K562 (cell line): ENCODE measurements at places on chromosomes 2 and 18. TPM values are rescaled to one million over a fixed set of nuclear protein-coding genes. Genes with fewer than 3 reads are reported as not detected.

Gene SPC25
- 53.4 and 62.3 TPM in 2 replicates for total RNA-seq

Gene GULP1
- total RNA-seq: 19.5 and 22.8 TPM in 2 replicates

Gene NEU2
- not detected in 2 replicates for total RNA-seq

Gene ANKRD62
- total RNA-seq: 0.44 and 0.69 TPM in 2 replicates

Gene MATN3
- not detected in 2 replicates for total RNA-seq

Gene CGREF1
- total RNA-seq: 0.44 and 0.72 TPM in 2 replicates

Gene SPATA3
- total RNA-seq: not detected in 2 replicates

Gene PLGLB2
- not detected in 2 replicates for total RNA-seq

Gene HAUS1
- total RNA-seq: 45.6 and 51.1 TPM in 2 replicates

Gene REEP1
- 0.11 and 0.18 TPM in 2 replicates for total RNA-seq

Gene CFAP221
- total RNA-seq: 0.35 and 0.51 TPM in 2 replicates

Gene PROC
- total RNA-seq: not detected in 2 replicates

Gene FEV
- total RNA-seq: 1.6 and 2.4 TPM in 2 replicates
